NCI-H524 (cell line): ENCODE measurements at places on chromosomes 6 and 20.

GRCh38 chr6:29967379-29968010 lies 25.2 kb downstream of the HLA-A start:
- peak; percentile 27 for DNase-seq

GRCh38 chr20:60795651-60796050 lies 456.4 kb upstream of the CDH4 start:
- DNase-seq, result no peak

DNA sequence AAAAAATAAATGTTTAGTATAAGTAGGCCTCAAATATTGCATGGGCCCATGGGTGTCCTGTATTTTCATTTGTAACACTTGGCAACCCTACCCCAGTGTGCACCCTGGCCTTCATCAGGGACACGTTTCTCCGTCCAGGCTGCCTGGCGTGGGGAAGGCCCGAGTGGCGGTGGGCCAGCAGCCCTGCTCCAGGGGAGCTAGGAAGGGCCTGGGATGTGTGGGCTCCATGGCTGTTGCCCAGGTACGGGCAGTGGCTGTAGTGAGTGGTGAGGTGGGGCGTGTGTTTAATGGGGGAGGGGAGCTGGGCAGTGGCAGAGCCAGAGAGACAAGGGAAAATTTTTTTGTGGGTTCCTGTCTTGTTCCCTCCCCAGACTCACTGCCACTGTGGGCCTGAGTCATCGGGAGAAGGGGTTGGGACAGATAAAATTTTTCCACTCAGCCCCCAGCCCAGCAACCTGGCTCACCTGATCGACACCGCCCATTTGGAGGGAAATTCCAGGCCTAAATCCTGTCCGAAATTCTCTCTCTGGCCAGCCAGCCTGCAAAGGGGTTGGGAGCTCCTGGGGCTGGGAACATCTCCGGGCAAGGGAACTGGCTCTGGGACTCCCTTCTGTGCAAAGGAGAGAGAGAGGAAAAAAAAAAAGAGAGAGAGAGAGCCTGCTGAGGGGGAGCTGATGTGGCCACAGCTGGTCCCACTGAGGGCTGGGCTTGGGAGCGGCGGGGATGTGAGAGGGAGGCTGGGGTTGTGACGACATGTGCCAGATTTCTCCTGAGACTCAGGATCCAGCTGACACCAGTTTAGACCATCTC lies 32.5 kb upstream of the VEGFA start:
- no peak for DNase-seq

DNA sequence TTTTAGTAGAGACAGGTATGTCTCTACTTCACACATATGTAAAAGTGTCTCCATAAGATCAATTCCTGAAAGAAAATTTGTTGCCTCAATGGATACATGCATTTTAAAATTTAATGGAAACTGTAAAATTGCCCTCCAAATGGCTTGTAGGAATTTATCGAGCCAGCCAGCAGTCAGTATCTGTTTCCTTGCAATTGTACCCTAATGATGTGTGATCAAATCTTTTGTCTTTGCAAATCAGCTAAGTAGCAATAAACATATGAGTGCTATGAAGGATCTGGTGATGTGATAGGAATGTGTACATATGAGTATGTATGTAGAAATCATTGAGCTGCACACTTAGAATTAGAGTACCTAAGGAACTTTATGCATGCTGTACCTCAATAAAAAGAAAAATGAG lies 253.0 kb downstream of the MAFB start:
- DNase-seq, result no peak

DNA sequence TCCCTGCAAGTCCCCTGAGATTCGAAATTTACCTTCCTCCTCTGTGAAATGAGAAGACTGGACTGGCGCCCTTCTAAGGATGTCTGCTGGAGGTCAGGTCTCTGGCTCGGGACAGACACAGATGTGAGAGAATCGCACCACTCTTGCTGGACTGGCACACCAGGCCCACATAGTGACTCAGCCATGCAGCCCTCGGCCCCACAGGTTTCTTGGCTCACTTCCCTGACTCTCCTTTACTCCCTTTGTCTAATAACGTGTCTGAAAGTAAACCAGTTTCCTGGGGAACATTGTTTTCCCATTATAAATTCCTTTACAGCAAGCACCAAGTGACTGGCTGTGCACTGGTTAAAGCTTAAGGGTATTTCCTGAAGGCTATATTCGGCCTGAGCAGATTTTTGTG lies 106.7 kb upstream of the PLEKHG1 start:
- no peak for DNase-seq

DNA sequence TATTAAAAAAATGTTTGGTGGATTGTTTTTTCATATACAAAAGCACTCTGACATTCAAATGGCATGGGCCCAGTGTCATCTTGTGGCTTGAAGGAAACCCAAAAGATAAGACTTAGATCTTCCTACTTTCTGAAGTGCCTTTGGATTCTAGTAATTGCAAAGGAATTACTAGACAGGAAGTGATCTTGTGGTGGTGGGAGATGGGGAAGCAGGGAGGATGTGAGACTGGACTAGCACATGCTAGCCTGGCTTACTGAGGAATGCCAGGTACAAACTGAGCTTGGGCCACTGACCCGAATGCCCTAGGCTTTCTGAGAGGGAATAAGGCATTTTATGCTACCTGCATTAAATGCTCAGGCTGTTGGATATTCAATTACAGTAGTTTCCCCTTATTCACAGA lies 59.0 kb downstream of the AFG1L start:
- no peak for DNase-seq

DNA sequence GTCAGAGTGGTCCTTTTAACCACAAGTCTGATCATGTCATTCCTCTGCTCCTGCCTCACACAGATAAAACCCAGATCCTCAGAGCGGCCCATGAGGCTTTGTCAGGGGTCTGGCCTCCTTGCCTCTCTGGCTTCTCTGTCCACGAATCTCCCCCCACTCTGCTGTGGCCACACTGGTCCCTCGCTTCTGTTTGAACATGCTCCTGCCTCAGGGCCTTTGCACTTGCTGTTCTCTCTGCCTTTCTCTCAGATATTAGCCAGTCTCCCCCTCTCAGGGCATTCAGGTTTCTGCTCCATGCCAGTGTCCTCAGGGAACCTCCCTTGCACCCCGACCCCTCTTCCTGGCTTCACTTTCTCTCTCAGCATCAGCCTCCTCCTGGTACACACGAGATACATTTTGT lies 518.5 kb downstream of the PREX1 start:
- DNase-seq, result no peak

GRCh38 chr6:31548544-31548873 lies 1.1 kb downstream of the NFKBIL1 start:
- no peak for DNase-seq

GRCh38 chr20:59765599-59766177 lies 161.3 kb downstream of the PHACTR3 start:
- DNase-seq, result no peak

DNA sequence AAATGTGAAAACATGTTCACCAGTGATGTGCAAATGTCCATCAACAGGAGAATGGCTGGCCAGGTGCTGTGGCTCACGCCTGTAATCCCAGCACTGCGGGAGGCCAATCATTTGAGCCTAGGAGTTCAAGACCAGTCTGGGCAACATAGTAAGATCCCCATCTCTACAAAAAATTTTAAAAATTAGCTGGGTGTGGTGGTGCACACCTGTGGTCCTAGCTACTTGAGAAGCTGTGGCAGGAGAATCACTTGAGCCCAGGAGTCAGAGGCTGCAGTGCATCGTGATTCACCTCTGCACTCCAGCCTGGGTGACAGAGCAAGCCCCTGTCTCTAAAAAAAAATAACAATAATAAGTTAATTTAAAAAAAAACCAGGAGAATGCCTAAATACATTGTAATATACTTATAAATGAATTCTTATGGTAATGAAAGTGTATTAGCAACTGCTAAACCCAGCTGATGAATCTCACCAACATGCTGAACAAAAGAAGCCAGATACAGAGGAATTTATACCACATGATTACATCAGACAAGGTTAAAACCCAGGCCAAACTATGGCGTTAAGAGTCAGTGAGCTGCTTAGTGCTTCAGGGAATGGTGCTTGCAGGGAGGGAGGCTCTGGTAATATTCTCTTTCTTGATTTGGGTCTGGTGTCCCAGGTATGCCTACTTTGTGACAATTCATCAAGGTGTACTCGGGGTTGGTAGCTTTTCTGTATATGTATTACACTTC lies 36.4 kb downstream of the RPP40 start:
- no peak for DNase-seq

- no peak for DNase-seq
These were observed 43.4 kb downstream of the LRFN2 start for GRCh38 chr6:40543776-40544175.

DNA sequence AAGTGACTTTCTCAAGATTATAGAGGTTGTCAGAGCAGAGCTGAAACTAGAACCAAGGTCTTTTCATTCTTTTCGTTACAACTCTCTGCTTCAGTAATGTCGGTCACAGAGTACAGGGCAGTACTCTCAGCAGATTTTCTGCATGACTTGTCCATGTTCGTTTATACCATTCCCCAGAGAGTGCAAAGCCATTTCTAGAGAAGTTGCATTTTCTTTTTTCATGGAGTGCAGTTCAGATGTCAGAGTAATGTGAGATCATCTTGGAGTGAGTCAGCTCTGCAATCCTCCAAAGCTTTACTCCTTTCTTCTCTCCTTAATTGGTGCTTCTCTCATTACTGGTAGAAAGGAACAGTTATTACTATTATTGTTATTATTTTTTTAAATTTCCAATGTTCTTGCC lies 115.6 kb upstream of the B3GAT2 start:
- peak; percentile 77 for DNase-seq
